Stimulated activated CD8-positive, alpha-beta memory T cell treated with anti-CD3 and anti-CD28 coated beads, Interleukin-7, amount 100 ng/mL, for 24 hours (primary cell): ENCODE measurements at places on chromosomes 1 and 21.
A peak's percentile ranks its signal among the peaks of the same experiment; 100 is the strongest.

GRCh38 chr1:155898888-155899287 is 12.3 kb downstream of the RIT1 start:
- DNase-seq, result no peak

DNA sequence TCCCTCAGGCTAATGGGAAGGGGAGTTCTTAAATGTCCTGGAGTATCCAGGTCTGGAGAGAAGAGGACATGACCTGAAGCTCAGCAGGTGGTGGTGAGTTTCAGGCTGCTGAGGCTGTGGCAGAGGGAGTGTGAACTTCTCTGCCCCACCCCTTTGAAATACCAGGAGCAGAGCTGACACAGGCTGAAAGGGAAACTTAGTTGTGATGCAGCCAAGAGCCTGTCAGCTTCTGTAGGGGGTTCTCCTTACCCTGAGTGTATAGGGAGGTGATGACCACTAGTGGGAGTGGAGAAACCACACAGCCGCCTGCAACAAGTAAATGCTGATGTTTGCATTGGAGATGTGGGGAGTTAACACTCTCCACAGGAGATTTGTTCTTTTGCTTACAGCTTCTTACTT is 152.3 kb downstream of the FCRL5 start:
- DNase-seq, result no peak

DNA sequence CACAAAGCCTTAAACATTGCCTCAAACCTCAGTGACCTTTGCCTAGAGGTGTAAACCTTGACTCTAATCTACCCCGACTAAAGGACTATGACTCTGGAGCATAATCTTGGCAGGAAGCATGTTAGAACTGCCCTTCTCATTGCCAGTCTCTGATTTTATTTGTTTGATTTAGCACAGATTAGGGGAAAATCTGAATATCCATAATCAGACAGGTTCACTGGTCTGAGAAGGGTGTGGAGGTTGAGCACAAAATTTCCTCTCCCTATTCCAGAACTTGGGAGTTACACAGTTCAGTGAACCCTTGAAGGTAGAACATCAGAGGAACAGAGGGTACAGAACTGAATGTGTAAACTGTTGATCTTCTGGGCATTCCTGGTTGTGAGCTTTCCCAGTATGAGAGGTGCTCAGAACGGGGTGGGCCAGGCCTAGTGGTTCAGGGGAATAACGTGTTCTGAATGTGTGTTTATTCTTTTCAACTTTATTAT is 8.3 kb upstream of the PSMB4 start:
- DNase-seq, result no peak

- no peak for DNase-seq
These were observed 636 bp upstream of the CAMK2N1 start for GRCh38 chr1:20486457-20487235.

GRCh38 chr1:226203240-226203639 is 16.7 kb upstream of the ACBD3 start:
- no peak for DNase-seq

DNA sequence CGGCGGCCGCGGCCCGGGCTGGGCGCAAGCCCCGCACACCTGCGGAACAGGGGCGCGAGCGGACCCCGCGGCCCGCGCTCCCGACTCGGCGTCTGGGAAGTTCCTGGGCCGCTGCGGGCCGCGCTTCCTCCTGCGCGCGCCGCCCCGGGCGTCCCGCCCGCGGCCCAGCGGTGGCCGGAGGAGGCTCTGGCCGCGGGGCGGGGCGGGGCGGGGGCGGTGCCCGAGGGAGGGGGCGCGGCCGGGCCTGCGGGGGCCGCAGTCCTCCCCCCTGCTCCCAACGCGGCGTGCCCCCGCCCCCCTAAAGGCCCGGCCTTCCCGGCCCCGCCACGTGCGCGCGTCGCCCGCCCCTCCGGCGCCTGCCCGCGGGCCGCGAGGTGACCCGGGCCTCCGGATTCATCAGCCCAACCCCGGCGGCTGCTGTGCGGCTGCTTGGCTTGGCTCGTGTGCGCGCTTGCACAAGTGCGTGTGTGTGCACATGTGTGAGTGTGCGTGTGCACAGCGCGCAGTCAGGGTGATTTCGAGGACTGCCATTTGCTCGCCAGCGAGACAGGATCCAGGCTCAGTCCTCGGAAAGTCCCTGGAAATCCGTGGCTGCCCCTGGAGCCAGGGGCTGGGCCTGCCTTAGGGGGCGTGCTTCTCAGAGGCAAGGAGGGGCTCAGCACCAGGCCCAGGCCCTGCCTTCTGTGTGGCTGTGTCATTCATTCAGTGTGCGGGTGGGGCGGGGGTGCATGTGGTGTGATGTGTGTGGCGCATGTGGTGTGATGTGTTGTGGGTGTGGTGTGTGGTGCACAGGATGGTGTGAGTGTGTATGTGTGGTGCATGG is at the start of gene C2CD2:
C2CD2 (minus strand) TSS at position 188 of the 823 bp plus-strand sequence. CDS start 370 bp downstream, outside the sequence.
- peak; percentile 6 for DNase-seq
